Renal cortex interstitium (tissue), 15 donors: ENCODE measurements at places on chromosomes 11 and 22. TPM values are rescaled to one million over a fixed set of nuclear protein-coding genes. Genes with fewer than 3 reads are reported as not detected.

The CCDC73 gene
- polyA plus RNA-seq = 0.26 TPM

DNA sequence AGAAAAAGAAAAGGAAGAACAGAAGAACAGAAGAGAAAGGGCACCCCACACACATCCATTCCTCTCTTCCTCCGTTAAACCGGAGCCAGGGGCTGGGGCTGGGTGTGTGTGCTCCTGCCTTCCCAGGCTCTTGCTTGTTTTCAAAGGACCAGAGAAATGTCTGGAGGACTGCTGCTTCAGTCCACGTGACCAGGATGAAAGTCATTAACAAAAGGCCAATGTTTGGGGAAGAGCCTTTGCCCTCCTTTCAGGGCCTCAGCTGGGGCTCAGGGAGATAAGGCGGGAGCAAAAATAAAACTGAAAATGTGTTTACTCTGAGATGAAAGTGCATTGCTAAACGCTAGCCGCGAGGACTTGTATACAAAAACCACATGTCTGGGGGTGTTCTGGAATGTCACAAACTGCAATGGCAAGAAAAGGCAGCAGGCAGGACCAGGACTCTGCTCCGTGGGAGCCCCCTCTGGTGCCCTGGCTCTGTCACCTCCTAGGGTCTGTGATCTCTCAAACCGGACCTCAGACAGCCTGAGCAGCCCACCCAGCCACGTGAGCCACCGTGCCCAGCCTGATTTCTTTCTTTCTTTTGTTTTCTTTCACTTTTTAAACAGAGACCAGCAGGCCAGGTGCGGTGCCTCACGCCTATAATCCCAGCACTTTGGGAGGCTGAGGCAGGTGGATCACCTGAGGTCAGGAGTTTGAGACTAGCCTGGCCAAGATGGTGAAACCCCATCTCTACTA, 31.6 kb upstream of the MYH9 start:
- no peak for DNase-seq

DNA sequence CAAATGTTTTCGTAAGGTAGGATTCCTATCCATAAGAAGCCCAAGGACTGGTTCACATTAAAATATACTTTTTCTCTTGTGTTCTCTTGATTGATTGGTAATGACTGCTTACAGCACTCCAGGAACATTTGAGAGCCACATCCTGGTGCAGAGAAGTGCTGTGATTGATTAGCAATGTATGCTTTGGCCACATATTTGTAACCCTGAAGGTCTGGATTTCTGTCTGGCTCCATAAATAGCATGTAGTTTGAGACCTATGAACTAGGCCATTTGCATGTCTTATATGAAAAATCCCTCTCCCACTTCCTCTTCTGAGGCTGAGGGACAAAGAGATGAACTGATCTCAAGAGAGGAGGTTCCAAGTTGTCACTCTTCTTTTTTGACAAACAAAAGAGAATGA, 49.3 kb upstream of the CD44 start:
- no peak for DNase-seq

DNA sequence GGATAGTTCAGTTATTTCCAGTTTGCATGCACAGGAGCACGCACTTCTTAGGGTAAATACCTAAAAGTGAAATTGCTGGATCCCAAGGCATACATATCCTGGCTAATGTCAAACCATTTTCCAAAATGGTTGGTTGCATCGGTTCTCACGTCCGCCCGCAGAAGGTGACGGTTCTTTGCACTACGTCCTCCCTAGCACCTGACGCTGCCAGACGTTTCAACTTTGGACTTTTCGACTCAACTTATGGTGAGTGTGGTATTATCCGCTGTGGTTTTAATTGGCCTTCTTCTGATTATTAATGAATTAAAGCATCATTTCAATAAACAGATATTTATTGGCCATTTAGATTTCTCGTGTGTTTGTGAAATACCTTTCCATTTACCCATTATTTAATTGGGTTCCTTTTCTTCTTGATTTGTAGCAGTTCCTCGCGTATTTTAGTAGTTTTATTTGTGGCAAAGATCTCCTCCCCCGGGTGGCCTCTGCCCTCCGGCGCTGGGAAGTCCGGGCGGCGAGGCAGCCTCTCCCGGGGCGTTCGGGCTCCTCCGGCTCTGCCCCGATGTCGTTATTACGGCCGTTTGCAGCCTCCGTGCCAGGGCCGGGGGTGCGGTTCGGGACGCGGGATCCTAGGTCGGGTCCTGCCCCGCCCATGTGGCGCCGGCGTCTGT, at the start of gene JHY:
JHY (plus strand) TSS at position 571 of the 668 bp plus-strand sequence. CDS start 3,091 bp downstream, outside the sequence.
- DNase-seq = peak; percentile 38

GRCh38 chr11:32071811-32072210, 19.1 kb upstream of the RCN1 start:
- no peak for DNase-seq

GRCh38 chr11:128568166-128568778, 19.1 kb downstream of the ETS1 start:
- DNase-seq = no peak

DNA sequence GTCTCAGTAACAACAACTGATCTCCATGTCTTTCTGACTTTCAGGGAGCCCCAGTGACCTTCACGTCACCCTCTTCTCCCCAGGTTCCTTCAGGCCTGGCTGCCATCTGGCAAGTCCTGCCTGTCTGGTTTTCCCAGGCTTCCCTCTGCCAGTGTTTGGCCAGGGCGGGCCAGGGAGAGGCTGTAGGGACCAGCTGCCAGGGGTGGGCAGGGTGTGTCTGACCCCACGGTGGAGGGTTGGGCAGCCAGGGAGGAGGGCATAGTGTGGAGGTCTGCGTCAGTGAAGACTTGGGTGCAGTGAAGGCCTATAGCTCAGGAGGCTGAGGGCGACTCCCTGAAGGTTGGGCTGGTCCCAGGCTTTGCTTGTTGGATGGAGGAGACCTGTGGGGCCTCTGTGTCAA, 11.9 kb upstream of the MRGPRX2 start:
- DNase-seq = no peak

DNA sequence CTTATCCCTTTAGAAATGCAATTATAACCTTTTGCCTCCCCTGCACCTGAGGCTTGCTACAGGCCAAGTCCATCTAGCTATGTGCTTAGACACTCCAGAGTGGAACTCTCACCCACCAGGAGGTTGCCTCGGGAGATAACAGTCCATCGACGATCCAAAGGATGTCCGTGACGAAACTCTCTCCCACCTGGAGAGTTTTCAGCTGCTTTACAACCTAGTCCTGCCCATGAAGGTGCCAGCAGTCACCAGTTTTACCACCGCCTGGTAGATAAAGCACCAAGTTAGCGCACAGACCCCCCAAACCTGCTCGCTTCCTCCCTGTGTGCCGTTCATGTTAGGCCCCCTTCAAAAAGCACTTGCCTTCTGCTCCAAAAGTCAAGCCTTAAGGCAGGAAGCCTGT, 53.1 kb upstream of the SHISAL1 start:
- DNase-seq = no peak

DNA sequence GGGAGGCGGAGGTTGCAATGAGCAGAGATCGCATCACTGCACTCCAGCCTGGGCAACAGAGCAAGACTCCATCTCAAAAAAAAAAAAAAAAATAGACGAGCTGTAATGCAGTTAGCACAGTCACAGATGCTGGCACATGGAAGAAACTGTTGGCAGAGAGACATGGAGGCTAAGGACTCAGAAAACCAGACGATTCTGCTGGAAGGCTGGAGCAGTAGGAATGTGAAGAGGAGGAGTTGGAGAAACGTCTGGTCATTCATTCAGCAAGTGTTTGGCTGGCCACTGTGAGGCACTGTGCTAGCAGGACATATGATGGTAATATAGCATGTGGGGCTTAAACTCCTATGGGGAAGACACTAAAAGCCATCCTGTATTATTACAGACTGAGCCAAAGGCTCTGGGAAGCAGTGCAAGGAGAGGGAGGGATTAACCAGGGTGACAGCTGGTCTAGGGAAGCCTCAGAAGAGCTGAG, 5.0 kb downstream of the UQCR10 start:
- no peak for DNase-seq
